Cerebellar nuclear complex (tissue), 1 donor: ENCODE measurements at places on chromosomes 3 and 15.

- no peak for DNase-seq
Observed at GRCh38 chr3:23035927-23036640, 167.0 kb upstream of the UBE2E2 start.

DNA sequence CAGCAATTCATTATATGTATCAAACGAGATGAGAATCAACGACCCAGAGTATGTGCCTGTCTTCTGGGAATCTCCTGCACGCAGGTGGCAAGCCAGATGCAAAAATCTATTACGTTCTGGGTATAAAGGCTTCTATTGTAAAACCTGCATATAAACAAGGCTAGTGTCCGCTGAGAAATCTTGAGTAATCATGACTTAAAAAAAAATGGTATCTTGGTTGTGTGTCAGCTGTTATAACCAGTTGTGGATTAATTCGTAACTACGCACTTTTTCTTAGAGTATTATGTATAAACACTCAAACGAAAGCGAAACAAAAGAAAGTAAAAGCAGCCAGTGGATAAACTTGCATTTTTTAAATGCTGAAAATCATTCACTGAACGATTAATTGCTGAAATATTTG, 509.1 kb downstream of the RSL24D1 start:
- DNase-seq = no peak

- DNase-seq = no peak
Observed at GRCh38 chr3:108780235-108780634, 23.0 kb upstream of the RETNLB start.

GRCh38 chr3:12423918-12424630, 60.2 kb upstream of the TSEN2 start:
- no peak for DNase-seq

GRCh38 chr3:177552051-177552450, 354.8 kb upstream of the TBL1XR1 start:
- no peak for DNase-seq

DNA sequence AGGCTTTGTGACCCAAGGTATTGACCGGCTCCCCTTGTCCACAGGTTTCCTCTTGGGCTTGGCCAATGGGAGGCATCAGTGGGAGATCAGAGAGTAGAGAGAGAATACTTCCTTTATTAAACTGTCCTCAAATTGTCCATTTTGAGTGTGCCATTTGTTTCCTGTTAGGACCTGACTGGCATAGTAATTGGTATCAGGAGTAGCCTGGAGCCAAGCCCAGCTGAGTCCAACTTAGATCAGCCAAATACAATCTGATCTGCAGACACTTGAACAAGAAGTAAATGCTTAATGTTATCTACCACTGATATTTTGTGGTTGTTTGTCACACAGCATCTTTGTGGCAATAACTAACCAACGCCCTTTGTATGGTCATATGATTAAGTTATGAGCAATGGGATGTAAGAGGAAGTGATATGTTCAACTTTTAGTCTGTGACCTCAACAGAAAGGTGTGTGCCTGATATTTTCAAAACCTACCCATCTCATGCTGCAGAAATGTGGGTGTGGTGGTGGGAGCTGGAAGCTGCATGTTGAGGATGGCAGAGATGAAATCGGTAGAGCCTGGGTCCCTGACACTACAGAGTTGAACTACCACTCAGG, 13.3 kb downstream of the MYD88 start:
- DNase-seq = no peak
